Fibroblast of skin of scalp (primary cell): ENCODE measurements at places on chromosomes 11 and 22.
A peak's percentile ranks its signal among the peaks of the same experiment; 100 is the strongest.

DNA sequence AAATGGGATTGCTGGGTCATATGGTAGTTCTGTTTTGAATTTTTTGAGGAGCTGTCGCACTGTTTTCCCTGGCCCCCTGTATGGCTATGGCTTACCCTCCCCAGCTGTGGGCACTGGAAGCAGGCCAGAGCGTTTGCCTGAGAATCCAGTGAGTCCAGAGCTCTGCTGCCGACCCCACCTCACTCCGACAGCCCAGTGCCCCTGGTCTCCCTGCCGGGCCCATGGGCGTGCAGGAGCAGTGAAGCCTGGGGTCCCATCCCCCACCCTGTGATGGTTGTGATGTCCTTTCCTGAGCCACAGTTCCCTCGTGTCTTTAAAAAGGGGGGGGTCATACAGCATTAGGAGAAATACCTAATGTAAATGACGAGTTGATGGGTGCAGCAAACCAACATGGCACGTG is 13.3 kb upstream of the GRAMD4 start:
- no peak for DNase-seq

DNA sequence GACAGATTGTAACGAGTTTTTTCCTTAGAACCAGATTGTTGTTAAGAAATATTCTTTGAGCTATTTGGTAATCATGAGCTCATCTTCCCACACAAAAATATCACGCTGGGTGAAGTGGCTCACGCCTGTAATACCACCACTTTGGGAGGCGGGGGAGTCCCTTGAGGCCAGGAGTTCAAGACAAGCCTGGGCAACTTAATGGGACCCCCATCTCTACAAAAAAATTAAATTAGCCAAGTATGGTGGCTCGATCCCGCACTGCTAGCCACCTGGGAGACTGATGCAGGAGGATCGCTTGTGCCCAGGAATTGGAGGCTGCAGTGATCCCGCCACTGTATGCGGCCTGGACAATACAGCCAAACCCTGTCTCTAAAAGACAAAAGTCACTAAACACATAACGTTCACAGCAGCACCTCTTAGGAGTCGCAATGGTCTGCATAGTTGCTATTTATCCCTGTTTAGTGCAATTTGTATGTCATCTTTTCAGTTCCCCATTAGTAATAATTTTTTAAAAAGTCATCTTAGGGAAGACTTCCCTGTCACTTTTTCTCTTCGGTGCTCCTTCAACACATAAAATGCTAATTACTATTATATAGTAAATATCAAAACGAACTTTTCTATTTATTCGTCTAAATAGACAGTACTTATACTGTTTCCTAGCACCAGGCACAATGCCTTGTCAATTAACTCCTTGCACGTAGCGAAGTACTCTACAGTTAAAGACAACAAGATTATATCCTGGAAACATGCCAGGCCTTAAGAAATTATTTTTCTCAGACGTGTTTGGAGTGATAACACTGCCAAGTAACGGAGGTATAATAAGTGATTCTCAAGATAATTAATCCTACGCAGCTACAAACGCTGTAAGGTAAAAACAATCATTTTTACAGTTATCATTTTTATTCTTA is 1.1 kb downstream of the ST13 start:
- DNase-seq = no peak

- no peak for DNase-seq
Observed at GRCh38 chr22:21688341-21688705, 22.5 kb downstream of the PPIL2 start.

GRCh38 chr11:92782806-92783205 is 186.6 kb upstream of the MTNR1B start:
- DNase-seq = peak; percentile 9

GRCh38 chr11:132895340-132895739 is 637.0 kb downstream of the OPCML start:
- peak; percentile 52 for DNase-seq

GRCh38 chr11:119120639-119121007 is 757 bp upstream of the HINFP start:
- DNase-seq = peak; percentile 40

GRCh38 chr11:118290923-118291322 is 13.6 kb upstream of the CD3E start:
- DNase-seq = no peak

- no peak for DNase-seq
Observed at GRCh38 chr11:62138630-62139425, 15.0 kb downstream of the INCENP start.

DNA sequence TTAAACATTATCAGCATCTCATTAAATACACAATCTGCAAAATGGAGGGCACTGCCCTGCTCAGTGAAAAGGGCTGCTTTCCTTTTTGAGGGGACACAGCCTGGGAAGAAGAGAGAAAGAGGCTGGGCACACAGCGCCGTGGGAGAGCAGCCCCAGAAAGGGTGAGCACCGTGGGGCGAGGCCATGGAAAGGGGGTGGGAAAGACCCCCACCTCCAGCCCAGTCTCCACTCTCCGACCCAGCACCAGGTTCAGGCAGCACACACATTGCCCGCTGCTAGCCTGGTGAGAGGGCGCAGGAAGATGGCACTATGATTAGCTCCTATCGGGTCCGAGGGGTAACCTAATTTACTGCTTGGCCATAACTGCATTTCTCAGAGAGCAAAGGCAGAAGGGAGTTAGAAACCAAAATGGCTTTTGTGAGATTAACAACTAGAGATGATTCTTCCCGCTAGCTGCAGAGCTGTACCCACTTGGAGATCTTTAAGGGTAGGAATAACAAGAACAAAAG is 104.0 kb upstream of the BID start:
- no peak for DNase-seq

DNA sequence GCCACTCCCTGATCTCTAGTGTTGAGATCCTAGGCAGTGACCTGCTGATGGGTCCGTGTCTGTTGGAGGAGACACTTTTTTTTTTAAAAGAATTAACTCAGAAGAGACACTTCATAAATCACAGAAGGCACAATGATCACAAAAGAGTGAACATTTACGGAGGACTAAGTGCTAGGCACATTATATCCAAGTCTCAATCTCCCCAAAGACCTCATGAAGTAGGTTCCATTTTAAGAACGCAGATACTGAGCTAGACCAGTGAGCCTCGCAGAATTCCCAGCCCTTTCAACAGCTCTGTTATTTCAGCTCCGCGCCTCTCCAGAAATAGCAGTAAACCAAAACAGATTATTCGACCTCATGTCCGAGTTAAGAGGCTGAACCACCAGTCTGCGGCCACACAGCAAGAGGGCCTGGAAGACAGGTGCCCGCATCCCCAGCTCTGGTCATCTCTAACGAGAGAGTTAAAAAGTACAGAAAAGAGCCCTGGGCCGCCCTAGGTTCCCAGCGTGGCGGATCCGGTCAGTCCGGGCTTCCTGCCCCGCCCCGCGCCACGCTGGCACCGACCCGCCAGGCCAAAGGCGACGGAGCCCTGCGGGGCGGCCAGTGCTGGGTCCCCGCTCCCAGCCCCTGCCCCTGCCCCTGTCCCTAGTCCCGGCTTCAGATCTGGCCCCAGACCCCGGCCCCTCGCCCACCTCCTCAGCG is 612 bp downstream of the XBP1 start:
- peak; percentile 66 for DNase-seq

GRCh38 chr11:11220786-11221185 is 132.3 kb downstream of the CSNK2A3 start:
- DNase-seq = no peak

DNA sequence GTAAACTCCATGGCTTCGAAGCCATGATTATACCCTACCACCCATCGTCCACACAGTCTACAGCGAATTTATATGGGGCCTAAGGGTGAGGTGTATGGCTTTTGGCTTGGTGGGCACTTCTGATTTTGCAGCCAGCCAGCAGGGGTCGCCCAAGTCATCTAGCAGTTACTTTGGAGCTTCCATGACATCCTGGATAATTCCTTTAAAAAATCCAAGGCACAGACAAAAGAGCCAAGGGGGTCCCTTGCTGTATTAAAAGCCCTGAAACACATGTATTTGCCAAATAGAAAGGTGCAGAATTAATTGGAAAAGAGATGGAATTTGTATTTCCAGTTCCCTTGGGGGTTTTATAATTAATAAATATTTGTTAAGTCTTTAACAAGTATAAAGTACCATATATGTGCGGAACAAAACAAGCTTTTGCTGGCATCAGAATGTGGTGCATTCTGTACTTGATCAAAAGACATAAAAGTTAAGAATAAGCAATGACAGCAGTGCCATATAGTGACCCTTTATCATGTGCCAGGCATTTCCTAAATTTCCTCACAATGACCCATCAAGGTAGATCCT is 132.8 kb upstream of the PITPNB start:
- peak; percentile 72 for DNase-seq

GRCh38 chr22:28629420-28630176 is 50.0 kb downstream of the TTC28 start:
- DNase-seq = peak; percentile 8

GRCh38 chr11:113075586-113076095 is 114.4 kb downstream of the NCAM1 start:
- no peak for DNase-seq

GRCh38 chr11:82969811-82970210 is 68.3 kb downstream of the DDIAS start:
- DNase-seq = no peak

- no peak for DNase-seq
Observed at GRCh38 chr11:8296872-8297271, 33.2 kb upstream of the LMO1 start.

DNA sequence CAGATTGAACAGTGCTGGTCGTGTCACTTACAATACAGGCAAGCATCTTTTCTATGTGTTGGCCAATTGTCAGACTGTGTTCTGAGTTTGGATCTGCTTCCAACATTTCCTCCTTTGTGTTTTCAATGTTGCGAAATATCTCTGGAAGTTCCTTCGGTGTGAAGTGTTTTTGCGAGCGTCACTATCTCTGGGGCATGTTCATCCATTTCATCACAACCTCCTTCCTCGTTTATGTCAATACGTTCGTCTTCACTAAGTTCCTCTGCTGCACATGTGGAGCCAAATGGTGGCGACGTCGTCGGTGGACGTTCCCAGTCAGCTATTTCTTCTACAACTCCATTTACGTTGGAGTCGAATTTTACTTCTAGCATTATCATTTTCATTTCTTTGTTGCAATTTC is 100.2 kb upstream of the LMO1 start:
- no peak for DNase-seq

GRCh38 chr11:126587541-126587940 is 232.1 kb downstream of the ST3GAL4 start:
- DNase-seq = peak; percentile 22

GRCh38 chr11:95764267-95764898 is 25.2 kb downstream of the FAM76B start:
- DNase-seq = peak; percentile 71

- DNase-seq = no peak
Observed at GRCh38 chr22:22935546-22936157, 48.0 kb downstream of the IGLL5 start.

GRCh38 chr22:48197189-48197690 is 1434.8 kb downstream of the TBC1D22A start:
- DNase-seq = no peak

DNA sequence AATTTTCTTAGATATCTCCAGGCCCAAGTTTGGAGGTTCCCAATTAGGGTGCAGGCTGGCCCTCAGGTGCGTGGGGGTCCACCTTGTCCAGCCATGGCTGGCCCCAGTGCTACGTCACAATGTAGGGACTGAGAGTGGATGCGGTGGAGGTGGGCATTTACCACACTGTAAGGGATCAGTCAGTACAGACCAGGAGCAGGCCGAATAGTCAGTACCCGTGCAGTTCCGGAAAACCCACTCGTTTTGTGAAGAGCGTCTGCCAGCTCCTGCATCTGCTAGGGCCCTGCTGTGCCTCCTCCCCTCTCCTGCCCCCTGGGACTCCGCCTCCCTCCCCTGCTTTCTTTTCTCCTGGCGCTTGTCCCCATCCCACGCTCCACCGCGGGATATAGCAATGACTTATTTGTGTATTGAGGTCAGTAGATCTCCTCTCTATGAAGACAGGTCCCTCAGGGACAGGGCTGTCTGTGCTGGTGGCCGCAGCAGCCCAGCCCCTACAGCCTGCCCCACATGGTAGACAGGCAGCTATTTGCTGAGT is 50.4 kb upstream of the SEPTIN5 start:
- DNase-seq = peak; percentile 96

DNA sequence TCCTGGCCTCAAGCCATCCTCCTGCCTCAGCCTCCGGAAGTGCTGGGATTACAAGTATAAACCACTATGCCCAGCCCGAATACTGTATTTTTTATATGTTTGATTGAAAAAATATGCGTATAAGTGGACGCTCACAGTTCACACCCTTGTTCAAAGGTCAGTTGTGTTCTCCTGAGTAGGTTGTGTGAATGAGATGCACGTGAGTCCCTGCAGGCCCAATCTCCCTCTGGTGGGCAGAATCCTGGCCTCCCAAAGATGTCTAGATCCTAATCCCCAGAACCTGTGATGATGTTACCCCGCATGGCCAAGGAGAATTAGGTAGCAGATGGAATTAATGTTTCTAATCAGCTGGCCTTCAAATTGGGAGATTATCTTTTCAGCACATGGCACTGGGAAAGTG is 41.9 kb downstream of the CTTN start:
- DNase-seq = no peak

- DNase-seq = no peak
Observed at GRCh38 chr22:39344046-39344390, 5.8 kb upstream of the SYNGR1 start.

DNA sequence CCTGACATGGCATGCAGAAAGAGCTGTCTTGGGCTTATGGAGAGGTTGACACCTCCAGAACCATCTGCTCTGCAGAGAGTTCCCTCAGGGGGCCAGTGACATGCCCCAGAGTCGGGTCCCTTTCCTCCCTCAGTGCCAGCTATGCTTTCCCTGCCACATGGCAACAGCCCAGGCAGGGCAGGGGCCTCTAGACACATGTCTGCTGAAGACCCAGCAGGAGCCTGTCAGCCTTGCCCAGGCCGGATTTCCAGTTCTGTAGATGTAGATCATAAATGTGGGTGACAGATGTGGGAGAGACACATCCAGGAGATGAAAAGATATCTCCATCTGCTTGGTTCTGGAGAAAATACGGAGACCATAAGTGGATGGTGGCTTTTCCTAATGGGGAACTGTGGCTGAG is 25.5 kb downstream of the NAV2 start:
- DNase-seq = no peak

- DNase-seq = no peak
Observed at GRCh38 chr11:57457643-57458023, 2.7 kb upstream of the RTN4RL2 start.

DNA sequence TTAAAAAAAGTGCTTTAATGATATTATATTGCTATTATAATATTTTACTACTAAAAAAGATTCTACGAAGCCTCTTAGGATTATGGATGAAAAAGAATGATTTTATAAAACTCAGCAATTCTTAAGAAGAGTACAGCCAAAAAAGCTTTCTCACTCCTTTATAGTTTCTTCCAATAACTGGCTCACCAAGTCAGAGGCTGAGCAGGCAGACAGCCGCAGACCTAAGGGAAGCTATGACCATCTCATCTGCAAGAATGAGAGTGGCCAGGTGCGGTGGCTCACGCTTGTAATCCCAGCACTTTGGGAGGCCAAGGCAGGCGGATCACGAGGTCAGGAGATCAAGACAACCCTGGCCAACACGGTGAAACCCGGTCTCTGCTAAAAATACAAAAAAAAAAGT is 12.7 kb upstream of the EMID1 start:
- DNase-seq = no peak
